ENCODE measurements at places on chromosomes 1 and 21. TPM values are rescaled to one million over a fixed set of nuclear protein-coding genes. Genes with fewer than 3 reads are reported as not detected.

DNA sequence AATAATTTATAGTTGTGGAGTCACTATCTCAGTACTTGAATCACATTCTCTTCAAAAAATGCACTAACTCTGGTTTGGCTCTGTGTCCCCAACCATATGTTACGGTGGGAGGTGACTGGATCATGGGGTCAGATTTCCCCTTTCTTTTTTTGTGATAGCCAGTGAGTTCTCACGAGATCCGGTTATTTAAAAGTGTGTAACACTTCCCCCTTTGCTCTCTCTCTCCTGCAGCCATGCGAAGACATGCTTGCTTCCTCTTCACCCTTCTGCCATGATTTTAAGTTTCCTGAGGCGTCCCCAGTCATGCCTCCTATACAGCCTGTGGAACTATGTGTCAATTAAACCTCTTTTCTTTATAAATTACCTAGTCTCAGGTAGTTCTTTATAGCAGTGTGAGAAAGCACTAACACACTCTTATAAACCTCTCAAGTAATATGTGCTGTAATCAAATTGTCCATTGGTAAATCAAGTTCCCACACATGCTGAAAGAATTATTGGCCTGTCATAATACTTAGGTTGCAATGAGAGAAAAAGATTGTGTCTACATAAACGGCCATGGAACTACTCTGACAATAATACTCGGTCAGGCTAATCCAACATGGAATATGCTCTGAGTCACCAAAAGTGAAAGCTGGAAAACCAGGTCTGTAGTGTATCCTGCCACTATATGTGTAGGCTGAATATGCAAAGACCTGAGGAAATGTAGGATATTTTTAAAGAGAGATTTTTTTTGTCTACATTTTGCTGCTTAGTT, 107.5 kb downstream of the SLC44A5 start:
- peak; percentile 58 for DNase-seq

CR1L gene
- not detected for total RNA-seq

CYB5RL gene
- 7.9 TPM for total RNA-seq

DNA sequence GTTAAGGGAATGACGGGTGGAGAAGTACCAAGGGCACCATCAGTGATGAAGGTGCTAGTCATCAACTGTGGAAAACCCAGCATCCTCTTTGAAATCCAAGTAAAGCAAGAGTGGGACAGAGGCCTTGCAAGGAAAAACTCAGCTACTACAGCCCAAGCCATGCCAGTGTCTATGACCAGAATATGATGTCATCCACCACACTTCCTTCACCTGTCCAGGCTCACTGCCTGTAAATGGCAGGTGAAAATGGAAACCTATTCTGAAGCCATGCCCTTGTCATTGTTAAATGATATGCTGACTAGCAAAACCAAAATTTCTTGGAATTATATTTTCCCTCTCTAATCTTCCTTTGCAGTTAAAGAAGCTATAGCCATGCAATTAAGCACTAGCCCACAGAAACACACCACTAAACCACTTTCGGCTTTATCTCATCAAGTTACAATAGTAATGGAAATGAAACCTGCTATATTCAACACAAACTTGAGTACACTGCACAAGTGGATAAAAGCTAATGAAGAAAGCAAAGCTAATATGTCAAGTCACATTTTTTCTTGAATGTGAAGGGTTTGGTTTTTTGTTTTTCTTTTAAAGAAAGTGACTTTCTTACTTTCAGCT, 96.3 kb upstream of the RALGPS2 start:
- no peak for DNase-seq

All from Karpas-422 (cell line).